ENCODE measurements at places on chromosomes 5 and 9. TPM values are rescaled to one million over a fixed set of nuclear protein-coding genes. Genes with fewer than 3 reads are reported as not detected.

The CARTPT gene
- not detected for total RNA-seq

The GABRA6 gene
- not detected for total RNA-seq

The ASPN gene
- total RNA-seq, result 2.9 TPM

The TMEM174 gene
- total RNA-seq, result not detected

DNA sequence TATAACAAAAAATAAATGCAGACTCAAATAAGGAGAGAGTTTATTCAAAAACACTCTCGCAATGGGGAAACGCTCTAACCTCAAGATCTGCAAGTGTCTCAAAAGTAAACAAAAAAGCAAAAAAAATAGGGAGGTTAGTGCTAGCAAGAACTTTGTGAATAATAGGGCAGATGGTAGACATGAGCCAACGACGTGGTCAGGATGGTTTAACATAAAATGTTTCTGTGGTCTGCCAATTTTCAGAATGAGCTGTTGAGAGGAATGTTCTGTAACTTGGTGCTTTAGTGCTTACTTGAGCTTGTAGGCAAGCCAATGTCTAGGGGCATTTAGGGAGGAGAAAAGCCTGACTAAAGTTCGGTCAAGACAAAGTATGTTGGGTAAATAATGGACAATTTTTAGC is 1813.9 kb upstream of the CDH6 start:
- H3K4me3 ChIP-seq, result no peak overlapping the region
- DNase-seq, result no peak
- H3K4me1 ChIP-seq, result no peaks in the 10 kb centered on the region
- no peak overlapping the region for H3K27ac ChIP-seq
